HL-60 (cell line): ENCODE measurements at places on chromosomes 11 and 22.

DNA sequence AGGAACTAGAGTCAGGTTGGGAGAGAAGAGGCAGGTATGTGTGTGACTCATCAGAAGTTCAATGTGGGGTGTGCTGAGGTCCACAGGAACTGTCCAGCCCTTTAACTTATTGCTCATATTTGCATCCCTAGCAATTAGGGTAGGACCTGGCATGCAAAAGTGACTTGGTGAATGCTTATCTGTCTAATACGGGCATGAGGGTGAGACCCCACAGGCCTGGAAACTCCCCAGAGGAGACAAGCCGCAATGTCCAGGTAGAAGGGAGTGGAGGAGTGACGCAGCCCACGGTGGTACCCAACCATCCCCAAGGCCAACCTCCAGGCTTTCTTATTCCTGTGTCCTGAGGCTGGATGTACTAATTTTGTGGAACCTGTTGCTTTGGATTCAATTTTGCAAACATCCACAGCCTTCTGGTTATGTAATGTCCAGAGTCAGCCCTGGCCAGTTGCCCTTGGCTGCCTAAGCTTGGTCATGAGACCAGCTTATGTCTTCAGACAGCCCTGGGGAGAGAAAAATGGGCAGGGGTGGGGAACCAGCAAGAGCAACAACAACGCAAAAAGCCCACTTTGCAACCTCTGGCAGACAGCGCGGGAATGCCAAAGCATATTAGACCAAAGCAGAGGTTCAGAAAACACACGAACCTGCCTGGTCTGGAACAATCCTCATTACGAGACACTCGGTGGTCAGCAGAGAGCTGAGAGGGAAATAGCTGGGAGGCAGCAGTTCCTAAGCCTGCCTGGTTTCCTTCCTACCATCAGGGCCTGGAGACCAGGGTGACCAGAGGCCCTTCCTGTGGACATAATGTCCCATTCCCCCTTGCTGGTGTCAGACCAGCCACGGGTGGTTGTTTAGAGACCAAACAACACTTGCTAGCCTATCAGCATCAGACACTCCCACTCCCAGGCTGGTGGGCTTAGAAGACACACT, 49.3 kb downstream of the TIMP3 start:
- DNase-seq = no peak

GRCh38 chr22:49257551-49257961, 570.1 kb downstream of the BRD1 start:
- DNase-seq = no peak

- DNase-seq = peak; percentile 61
Measured at GRCh38 chr11:67265633-67266448, 432 bp upstream of the GRK2 start.

DNA sequence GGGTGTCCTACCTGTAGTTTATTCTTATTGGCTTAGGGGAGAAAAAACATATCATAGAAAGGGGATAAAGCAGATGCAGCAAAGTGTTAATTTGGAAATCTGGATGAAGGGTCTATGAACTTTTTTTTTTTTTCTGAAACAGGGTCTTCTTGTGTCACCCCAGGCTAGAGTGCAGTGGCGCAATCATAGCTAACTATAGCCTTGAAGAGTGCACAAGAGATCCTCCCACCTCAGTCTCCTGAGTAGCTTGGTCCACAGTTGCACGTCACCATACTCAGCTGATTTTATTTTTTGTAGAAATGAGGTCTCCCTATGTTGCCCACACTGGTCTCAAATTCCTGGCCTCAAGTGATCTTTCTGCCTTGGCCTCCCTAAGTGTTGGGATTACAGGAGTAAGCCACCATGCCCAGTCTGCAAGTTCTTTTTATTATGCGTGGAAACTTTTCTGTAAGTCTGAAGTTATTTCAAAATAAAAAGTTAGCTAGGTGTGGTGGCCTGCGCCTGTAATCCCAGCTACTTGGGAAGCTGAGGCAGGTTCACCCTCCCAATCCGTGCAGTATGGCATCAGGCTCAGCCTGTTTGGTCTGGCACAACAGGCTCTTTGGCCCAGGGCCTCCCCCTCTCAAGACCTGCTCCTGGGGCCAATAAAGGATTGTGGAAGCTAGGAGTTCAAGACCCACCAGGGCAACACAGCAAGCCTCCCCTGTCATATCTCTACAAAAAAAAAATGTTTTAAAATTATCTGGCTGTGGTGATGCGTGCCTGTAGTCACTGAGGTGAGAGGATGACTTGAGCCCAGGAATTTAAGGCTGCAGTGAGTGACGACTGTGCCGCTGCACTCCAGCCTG, 111.9 kb downstream of the MED15 start:
- DNase-seq = no peak

GRCh38 chr11:100612766-100613165, 74.3 kb upstream of the ARHGAP42 start:
- DNase-seq = peak; percentile 5

DNA sequence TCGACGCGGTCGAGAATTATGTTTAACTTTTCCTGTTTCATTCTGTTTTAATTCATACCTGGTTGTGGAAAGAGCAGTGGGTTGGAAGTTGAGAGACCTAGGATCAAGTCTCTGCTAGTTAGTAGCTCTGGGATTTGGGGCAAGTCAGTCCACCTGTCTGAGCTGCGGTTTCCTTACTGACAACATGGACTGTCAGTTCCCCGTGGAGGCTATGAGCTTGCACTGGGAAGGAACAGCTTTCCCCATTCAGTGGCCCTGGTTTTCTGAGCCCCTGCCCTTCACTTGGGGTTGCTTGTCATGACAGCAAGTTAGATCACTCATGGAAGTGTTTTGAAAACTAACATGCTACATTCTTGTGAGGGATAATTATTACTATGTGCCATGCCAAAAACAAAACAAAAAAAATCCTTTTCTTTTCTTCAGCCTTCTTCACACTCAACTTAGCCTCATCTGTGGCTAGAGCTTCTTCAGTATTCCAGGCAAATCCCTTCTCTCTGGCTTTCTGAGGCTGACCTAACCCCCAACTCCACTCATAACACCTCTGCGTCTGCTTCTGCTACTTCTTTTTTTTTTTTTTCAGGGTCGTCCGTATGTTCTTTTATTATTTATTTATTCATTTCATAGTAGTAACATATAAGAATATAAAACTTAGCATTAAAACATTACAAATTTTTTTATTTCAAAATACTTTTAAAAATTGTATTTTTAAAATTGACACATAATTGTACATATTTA, 43.0 kb upstream of the ZBED5 start:
- no peak for DNase-seq
